ENCODE measurements at places on chromosomes 6 and 20.

GRCh38 chr6:144820270-144820669, 535.1 kb downstream of the UTRN start:
- DNase-seq = no peak

GRCh38 chr20:25198663-25199383, 3.3 kb downstream of the ENTPD6 start:
- DNase-seq = no peak

DNA sequence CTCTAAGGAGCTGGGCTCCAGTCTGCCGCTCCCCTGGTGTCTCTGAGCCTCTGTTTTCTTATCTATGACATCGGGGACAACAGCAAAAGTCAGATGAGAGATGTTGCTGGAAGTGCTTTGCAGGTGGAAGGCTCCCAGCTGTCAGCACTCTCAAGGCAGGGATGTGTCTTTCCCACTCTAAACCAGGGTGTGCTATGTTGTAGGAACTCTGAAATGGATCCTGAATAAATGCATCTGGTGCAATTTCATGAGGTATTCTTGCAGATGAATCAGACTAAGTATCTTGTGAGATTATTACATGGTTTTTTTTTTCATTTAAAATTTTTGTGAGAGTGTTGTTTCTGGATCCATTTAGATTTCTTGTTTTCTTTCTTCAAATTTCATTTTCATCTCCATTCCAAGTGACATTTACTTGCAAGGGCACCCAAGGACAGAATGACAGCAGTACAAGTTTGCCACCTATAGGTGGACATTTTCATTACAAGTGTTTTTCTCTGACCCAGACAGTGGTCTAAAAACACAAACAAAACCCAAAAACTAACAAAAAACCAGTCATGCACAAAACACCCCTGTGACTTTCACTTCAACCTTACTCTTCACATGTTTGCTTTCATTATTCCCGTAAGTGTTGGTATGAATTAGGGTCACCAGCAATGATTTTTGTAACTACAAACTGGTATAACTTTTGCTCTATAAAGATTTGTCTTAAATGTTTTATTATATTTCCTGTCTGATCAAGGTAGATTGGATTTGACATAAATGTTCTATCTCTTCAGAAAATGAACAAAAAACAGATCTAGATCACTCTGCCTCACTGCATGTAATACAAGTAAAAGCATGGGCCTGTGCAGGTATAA, 14.7 kb upstream of the SIM1 start:
- peak; percentile 74 for DNase-seq

DNA sequence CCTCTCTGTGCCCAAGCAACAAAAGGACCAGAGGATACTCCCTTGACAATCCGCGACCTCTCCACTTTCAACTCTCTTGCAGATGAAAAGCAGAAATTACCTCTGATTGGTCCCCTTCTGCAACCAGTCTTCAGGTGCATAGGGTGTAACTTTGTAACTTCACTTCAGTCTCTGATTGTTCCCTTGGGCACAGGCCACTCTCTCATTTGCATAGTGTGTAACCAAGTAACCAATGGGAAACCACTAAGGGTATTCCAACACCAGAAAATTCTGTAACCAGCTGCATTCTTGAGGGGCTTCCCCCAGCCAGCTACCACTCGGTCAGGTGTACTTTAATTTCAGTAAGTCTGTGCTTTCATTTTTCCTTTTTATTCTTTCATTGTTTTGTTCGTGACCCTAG, 4.4 kb upstream of the RAET1L start:
- no peak for DNase-seq

GRCh38 chr20:5171790-5172164, 45.0 kb downstream of the CDS2 start:
- no peak for DNase-seq

DNA sequence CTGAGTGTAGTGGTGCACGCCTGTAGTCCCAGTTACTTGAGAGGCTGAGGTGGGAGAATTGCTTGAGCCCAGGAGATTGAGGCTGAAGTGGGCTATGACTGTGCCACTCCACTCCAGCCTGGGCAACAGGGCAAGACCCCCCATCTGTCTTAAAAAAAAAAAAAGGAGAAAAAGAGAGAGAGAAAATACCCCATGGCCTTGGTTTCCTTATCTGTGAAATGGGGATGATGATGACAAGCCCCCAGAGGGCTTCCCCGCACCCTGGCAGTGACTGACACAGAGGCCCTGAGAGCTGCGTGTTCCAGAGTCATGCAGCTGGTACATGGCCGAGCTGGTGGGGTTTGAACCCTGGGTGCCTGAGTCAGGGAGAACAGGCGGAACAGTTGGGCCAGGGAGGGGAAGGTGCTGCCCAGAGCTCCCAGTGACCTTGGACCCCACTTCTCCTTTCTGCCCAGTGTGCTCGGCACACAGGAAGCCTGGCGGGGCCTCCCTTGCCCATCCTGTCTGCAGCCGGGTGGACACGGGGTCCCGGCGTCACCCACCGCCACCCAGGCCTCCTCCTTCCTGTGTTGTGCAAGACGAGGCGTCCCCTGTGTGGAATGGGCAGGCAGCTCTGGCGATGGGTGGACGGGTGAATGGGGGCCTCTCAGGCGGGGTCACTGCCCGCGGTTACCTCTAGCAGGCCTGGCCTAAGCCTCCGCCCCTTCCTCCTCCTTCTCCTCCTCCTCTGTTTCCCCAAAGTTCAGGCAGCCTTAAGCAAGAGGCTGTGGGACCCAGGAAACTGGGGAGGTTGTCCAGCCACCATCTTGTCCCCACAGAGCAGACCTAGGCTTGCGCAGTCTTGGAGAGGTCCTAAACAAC, 84.2 kb downstream of the CEBPB start:
- DNase-seq = peak; percentile 46

GRCh38 chr6:138520463-138520862, 21.2 kb upstream of the NHSL1 start:
- DNase-seq = no peak

DNA sequence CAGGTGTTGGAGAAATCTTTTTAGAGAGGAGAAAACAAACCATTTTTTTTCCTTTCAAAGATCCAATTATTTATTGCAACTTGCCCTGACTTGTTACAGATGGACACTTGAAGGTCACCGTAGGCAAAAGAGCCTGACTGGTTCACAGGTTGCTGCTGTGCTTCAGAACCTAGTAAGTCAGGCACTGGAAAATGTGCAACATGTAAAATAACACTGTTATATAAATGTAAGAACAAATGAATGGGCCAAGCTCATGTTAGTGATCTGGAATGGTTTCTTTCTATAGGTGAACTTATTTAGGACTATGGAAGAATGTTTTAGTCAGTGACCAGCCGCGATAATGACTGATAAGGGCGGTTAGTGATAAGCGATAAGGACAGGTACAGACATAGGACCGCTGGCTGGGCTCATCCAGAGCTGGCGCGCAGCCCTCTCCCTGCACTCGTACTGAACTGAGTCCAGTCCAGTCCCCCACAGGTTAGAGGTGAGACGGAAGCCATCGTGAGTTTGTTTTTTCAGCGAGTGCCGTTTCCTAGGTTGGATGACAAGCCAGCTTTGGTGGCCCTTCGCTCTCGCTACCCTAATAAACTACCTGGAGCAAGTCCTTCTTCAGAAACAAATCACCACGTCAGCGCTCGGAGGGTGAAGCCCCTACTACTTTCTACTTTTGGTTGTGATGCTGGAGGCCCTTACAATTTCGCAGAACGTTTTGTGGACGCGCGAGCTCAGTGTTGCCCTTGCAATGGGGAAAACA, 94.4 kb upstream of the PRDM1 start:
- DNase-seq = peak; percentile 65

GRCh38 chr20:53943522-53944291, 126.7 kb downstream of the BCAS1 start:
- DNase-seq = no peak
